8988T (cell line): ENCODE measurements at places on chromosomes 7 and 10.

GRCh38 chr7:150324373-150324961 is 1.1 kb upstream of the ACTR3C start:
- no peak for DNase-seq

- no peak for DNase-seq
Measured at GRCh38 chr10:97127509-97127908, 58.2 kb downstream of the SLIT1 start.

GRCh38 chr10:95408983-95409873 is 118.4 kb upstream of the PDLIM1 start:
- no peak for DNase-seq

GRCh38 chr7:100159099-100159623 is 638 bp upstream of the TRAPPC14 start:
- DNase-seq = no peak

GRCh38 chr7:31948029-31948428 is 122.2 kb downstream of the PDE1C start:
- no peak for DNase-seq

DNA sequence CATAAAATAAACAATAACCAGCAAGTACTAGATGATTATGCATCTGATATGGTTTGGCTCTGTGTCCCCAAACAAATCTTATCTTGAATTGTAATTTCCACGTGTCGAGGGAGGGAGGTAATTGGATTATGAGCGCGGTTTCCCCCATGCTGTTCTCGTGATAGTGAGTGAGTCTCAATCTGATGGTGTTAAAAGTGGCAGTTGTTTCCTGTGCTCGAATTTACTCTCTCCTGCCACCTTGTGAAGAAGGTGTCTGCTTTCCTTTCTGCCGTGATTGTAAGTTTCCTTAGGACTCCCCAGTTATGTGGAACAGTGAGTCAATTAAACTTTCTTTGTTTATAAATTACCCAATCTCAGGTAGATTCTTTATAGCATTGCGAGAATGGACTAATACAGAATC is 15.1 kb downstream of the CNTNAP2 start:
- DNase-seq = no peak

- DNase-seq = no peak
Measured at GRCh38 chr7:49624611-49625010, 148.8 kb upstream of the VWC2 start.
